GM13976 (cell line): ENCODE measurements at places on chromosomes 6 and 20.
A peak's percentile ranks its signal among the peaks of the same experiment; 100 is the strongest.

GRCh38 chr6:70277470-70277869, 25.4 kb downstream of the COL9A1 start:
- DNase-seq = no peak

GRCh38 chr6:41970436-41970846, 28.8 kb upstream of the CCND3 start:
- no peak for DNase-seq

- DNase-seq = no peak
Observed at GRCh38 chr20:20150241-20150640, 97.9 kb downstream of the CFAP61 start.

- DNase-seq = no peak
Observed at GRCh38 chr6:92497281-92497680, 922.1 kb downstream of the EPHA7 start.

DNA sequence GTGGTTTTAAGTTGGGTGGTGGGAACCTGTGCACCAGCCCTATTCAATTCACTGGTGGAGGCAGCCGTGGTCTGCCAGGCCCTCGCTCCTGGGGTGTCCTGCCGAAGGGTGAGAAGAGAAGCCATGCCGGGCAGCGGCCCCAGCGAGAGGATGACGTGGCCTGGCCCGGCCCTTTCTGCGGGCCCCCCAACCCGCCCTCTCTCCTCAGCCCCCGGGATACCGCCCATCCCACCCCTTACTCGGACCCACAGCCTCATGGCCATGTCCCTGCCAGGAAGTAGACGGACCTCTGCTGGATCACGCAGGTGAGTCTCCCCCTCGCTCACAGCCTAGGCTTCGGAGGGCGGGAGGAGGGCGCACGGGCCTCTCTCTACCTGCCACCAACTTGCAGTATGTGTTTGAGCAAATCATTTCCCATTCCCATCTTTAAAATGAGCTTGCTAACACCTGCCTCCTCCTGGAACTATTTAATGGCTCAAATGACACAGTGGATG, 30.1 kb downstream of the SNPH start:
- no peak for DNase-seq

DNA sequence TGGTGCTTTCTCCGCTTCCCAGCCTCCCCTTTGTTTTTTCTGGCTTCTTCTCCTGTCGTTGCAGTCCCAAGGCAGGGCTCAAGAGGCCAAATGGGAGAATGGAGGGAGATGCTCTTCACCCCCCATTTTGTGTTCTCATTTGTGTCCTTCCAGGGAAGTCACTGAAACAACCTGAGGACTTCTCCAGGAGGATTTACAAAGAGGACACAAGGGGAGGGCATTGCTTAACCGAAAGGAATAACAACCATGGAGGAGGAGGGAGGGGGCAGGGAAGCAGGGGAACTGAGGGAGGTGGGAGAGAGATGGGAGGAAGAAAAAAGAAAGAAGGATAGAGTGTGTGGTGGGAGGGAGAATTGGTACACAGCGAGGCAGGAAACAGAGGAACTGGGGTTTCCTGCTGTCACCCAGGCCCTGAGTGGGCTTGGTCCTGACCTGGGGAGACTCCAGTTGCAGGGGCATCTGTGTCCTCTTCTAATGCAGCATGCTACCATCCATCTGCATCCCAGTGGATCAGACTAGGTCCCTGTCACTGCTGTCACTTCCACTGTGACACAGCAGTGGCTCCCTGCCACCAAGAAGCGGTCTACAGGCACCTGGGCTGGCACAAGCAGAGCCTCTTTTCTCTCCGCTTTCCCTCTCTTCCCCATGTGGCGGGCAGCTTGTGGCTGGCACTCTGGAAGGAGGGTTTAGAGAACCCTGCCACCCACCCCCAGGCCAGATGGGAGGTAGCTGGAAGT, 17.1 kb upstream of the MLN start:
- no peak for DNase-seq

DNA sequence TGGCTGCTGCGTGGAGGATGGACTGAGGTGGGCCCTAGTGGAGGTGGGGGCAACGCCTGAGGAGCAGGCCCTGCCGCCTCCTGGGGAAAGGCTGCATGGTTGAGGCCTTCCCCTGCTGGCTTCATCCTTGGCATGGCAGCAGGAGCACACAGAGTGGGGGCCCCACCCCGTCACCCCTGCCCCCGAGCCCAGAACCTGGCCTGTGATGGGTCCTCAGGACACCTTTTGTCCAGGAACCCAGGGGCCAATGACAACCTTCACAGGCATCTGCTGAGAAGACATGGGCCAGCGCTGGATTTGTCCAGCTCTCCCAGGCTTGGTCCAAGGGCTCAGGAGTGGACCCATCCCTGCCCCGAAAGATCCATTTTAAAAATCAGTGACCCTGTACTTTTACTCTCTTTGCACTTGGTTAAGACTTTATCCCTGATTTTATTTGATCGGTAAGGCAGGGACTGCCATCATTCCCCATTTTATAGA, 575 bp upstream of the SLC17A9 start:
- DNase-seq = no peak

DNA sequence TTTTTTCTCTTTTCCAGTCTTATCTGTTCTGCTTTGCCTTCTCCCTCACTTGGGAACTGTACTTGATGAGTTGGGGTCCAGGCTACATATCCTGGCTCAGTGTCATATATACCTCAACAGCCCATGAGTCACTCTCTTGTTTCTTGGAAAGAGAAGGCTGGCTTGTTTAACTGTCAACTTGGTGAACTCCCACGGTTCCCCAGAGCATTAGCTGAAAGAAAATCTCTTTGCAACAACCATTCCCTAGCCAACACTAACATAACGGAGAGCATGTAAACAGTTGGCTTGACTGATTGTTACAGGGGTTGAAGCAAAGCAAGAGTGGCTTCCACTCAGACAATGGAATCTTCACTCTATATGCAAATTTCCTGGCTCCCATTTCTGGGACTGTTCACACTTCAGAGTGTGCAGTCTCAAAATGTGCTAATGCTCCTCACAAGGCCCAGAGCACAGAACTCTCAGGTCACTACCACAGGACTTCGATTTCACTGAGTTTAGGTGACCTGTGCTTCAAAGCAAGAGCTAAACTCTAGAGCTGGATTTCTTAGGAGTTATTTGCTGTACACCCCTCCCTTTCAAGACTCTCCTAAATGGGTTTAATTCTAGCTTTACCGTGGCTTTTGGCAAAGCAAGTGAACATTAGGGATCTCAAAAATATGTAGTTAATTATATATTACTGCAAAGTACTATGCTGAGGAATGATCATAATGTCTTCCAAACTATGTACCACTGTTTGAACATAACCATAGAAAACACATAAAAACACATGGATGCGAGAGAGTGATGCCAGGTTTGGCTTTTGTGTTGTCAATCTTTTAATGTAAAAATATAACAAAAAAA, 609.8 kb downstream of the RFPL4B start:
- no peak for DNase-seq

GRCh38 chr6:93416571-93417420, 2.6 kb downstream of the EPHA7 start:
- DNase-seq = peak; percentile 7

GRCh38 chr6:83467620-83468036, 36.8 kb upstream of the ME1 start:
- no peak for DNase-seq

DNA sequence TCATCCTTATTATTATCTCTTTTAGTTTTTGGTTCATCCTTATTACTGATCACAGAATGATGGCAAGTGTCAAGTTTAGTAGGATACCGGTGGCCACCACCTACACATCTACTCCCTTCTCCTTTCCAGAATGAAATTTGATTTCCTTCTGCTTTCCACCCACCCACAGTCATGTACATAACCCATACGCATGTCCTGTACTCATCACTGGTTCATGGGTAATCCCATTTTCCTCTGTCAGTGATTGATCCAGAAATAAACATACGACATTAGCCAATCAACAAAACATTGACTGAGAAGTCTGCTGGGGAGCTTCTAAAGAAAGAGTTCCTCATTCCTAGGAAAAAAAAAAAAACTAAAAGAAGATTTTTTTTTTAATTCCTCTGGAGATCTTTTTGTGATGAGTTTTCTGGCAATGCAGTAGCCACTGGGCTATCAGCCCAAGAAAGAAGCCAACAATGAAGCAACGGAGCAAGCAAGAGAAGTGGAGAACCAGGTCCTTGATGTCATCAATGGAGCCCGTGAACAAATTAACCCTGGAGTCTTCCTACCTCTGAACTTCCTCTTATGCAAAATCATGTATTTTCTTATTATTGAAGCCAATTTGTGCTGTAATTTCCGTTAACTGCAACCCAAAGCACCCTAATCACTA, 127.8 kb downstream of the TASP1 start:
- no peak for DNase-seq

DNA sequence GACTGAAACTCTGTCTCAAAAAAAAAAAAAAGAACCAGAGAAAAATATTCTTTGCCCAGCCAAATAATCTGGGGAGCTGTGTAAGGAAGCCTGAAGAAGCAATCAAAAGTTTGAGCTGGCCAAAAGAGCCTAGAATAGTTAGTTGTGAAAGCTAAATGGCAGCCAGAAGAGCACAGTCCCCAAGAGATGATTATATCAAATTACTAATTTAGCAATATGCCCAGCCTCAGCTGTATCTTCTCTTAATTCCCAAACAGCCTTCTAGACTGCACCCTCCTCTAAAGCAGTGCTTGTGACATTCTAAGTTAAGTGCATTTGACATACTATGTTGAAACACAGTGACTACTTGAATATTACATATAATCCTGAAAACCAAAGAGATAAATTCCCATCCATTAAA, 38.9 kb downstream of the CDK19 start:
- no peak for DNase-seq

- DNase-seq = no peak
Observed at GRCh38 chr6:116876107-116876506, 935 bp upstream of the RFX6 start.

DNA sequence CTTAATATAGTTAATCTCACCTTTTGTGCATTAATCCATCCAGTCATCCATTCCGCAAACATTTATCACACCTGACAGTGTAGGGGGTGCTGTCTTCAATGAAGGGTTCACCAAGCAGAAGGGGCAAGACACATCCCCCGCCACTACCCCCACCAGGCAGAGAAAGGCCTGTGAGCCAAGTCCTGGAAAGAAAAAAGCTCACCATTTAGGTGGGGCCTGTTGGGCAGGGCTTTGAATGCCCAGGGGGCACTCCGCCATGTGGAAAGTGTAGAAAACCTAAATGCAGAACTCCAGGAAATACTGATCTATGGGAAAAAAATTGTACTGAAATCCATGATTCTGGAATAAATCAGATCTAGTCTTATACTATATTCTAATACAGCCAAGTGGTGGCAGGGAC, 4.8 kb upstream of the STX16 start:
- DNase-seq = no peak

GRCh38 chr6:21115111-21115510, 478.4 kb upstream of the SOX4 start:
- DNase-seq = no peak

DNA sequence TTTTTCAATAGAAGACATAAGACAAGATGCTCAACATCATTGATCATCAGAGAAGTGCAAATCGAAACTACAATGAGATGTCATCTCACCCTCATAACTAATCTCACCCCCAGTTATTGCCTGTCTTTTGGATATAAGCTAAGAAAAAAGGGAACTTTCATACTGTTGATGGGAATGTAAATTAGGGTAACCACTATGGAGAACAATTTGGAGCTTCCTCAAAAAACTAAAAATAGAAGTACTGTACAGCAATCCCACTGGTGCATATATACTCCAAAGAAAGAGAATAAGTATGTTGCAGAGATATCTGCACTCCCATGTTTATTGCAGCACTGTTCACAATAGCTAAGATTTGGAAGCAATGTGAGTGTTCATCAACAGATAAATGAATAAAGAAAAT, 26.4 kb upstream of the PHF3 start:
- no peak for DNase-seq

DNA sequence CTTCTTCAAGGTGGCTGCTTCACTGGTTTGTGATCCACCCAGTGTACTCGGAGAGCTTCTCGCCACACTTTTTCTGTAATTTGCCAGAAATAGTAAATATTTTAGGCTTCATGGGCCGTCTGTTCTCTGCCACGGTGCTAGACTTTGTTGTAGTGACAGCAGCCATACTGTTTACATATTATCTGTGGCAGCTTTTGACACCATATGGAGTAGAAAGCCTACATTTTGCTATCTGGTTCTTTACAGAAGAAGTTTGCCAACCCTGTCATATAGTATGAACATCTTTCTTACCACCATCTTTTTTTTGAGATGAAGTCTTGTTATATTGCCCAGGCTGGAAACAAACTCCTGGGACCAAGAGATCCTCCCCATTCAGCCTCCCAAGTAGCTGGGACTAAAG, 32.5 kb downstream of the FAM209B start:
- DNase-seq = no peak

GRCh38 chr6:44119704-44120262, 7.5 kb downstream of the MRPL14 start:
- DNase-seq = no peak

DNA sequence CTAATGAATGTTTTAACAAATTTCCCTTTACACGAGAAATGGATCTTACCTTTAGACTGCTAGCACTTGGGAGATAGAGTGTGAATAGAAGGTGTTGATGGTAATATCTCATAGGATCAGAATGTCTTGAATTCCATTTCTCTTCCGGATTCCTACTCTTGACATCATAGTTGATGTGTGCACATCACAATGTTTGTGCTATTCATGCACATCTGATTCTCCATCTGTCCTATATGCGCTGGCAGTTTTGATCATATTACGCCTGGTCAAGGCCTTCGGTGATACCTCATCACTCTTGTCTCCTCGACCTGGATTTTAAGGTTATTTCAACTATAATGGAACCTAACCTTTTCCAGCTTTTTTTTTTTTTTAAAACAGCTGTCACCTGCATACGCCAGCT, 16.8 kb upstream of the ACAT2 start:
- no peak for DNase-seq

DNA sequence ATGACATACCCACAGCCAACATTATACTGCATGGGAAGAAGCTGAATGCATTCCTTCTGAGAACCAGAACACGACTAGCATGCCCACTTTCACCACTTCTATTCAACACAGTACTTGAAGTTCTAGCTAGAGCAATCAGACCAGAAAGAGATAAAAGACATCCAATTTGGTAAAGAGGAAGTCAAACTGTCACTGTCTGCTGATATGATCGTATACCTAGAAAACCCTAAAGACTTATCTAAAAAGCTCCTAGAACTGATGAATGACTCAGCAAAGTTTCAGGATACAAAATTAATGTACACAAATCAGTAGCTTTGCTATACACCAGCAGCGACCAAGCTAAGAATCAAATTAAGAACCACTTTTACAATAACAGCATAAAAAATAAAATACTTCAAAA, 60.5 kb downstream of the EYS start:
- DNase-seq = no peak

- DNase-seq = no peak
Observed at GRCh38 chr6:33977606-33978411, 168.1 kb downstream of the GRM4 start.

- DNase-seq = no peak
Observed at GRCh38 chr20:48919882-48920526, 1.5 kb upstream of the ARFGEF2 start.

DNA sequence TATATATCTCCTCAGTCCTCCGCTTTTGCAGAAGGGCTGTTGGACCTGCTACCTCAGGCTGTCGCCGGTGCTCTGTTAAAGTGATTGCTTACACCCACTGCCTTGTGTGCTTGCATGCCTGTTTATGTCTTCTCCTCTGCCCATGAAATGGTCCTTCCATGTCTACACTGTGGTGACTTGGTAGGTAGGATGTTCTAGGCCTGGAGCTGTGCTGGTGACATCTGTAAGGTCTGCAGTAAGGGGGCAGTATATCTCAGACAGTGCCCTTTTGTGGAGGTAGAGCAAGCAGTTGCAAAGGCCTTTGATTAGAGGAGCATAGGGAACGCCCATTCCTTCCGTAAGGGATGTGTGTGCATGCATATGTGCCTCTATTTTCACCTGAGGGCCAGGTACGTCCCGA, 40.3 kb downstream of the VAPB start:
- DNase-seq = no peak

- DNase-seq = no peak
Observed at GRCh38 chr6:9503111-9503761, 911.6 kb downstream of the TFAP2A start.
